ENCODE measurements at places on chromosomes 5 and 9.

DNA sequence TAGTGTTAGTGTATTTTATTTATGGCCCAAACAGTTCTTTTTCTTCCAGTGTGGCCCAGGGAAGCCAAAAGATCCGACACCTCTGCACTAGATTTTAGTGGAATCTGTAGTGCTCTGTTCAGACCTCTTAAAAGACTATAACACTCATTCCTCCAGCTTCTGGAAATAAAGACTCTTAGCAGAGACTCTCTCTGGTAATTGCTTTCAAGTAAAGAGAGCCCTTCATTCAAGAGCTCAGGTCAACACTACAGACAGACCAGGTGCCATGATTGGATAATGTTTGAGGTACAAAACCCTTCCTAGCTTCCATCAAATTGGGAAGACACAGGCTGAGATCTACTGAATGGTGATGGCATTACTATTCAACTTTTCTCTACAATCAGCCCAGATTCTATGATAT lies 255.8 kb downstream of the PRDM9 start:
- DNase-seq = no peak

DNA sequence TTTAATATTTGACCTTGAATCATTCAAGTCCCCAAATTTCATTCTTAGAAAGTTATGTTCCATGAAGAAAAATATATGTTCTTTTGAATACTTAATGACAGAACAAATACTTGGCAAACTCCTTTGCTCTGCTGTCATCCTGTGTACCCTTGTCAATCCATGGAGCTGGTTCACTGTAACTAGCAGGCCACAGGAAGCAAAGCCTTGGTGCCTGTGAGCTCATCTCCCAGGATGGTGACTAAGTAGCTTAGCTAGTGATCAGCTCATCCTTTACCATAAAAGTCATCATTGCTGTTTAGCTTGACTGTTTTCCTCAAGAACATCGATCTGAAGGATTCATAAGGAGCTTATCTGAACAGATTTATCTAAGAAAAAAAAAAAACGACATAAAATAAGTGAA lies 65.4 kb downstream of the WDR41 start:
- peak; percentile 76 for DNase-seq

- no peak for DNase-seq
These were observed 174.9 kb downstream of the TMEM161B start for GRCh38 chr5:88093765-88094164.

DNA sequence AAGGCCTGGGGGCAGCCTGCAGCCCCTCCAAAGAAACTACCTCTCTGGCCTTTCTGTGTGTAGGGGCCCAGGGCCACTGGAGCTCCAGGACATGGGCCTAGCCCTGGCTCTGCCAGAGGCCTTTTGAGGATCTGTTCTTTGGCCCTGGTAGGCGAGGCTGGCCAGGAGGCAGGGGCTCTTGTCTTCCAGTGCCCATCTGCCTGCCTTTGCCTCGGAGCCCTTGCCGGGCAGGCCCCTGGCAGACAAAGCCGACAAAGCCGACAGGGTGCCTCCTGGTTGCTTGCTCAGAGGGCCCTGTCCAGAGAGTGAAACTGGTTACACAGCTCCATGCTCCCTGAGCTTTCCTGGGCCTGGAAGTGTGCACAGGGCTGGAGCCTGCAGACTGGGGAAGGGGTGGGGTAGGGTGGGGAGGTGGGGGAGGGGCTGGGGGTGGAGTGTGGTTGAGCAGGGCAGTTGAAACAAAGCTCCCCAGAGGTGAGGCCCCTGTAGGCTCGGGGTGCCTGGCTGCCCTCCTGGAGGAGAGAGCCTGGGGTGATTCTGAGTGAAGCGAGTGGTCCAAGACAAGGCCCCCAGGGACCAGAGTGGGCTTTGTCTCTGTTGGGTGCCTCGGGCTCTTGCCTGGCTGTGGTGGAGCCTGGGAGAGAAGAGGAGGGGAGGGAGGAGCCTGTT lies 29.3 kb downstream of the PTPA start:
- peak; percentile 65 for DNase-seq

DNA sequence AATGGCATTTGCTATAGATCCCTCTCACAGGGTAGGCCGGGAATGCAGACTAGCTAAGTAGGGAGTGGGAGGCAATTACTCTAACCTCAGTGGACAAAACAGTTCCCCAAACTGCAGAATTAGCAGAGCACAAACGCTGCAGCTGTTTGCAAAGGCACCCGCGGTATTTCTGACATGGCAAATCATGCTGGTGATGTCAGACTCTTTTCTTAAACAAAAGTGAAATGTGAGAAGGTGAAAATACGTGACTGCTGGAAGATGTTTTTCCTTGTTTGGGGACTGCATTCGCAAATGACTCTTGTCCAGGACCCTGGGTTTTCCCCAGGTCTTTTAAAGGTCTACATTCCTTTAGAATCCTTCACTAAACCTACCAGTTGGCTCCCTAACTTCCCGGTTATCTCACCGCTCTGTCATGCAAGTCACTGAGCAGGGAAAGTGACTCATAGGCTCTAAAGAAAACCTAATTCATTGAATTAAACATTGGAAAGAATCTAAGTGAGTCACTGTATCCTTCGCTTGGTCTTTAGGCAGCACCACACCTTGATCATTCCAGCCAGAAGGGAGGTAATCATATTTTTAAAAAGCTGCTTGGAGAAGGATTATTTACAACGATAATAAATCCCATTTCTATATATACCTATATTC lies 91.5 kb upstream of the DNAH5 start:
- peak; percentile 100 for DNase-seq

DNA sequence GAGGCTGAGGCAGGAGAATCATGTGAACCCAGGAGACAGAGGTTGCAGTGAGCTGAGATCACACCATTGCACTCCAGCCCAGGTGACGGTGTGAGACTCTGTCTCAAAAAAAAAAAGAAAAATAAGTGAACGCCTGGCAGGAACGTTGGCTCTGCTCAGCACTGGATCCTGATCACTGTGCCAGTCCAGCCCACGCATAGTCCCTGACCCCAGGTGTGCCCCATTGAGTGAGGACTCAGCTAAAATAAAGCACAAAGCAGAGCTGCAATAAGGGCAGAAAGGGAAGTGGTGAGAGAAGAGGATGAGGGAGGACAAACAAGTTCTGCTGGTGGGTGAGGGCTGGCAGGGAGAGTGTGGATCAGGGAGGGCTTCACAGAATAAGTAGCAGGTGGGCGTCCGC lies 4.3 kb downstream of the GRHPR start:
- DNase-seq = no peak

GRCh38 chr5:43007911-43008362 lies 32.2 kb downstream of the ANXA2R start:
- DNase-seq = peak; percentile 88

Data from M059J (cell line).